ENCODE measurements at places on chromosomes 2 and 18.

DNA sequence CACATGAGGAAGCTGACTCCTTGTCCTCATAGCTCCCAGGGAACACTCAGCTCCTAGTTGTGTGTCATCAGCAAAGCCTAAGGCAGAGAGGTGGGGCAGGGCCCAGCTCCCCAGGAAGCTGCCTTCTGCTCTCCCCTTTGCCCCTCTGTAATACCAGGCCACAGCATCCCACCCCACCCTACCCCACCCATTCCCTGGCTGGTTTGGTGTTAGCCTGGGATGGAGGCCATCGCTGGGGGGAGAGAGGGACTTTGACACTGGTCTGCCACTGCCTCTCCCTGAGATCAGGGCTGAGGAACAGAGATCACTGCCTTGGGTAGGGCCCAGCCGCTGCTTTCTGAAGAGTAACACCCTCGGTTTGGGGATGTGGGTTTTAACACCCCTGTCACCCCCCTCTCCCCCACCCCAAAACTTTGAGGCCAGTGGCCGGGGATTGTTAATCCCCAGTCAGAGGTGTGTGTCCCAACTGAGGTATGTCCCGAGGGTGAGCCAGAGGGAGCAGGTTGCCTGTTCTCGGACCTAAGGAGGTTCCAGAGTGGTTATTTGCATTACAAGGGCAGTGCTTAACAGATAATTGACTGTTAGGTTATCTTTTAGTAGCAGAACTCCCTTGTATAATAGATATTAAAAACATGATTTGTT is 41.4 kb downstream of the TET3 start:
- no peak for DNase-seq

- DNase-seq: no peak
Observed at GRCh38 chr18:10015288-10015701, 101.5 kb downstream of the VAPA start.

- no peak for DNase-seq
Observed at GRCh38 chr2:33373986-33374385, 102.5 kb upstream of the RASGRP3 start.

- DNase-seq: no peak
Observed at GRCh38 chr2:161136696-161137324, 23.4 kb upstream of the TANK start.

Measured in activated CD4-positive, alpha-beta T cell treated with anti-CD3 and anti-CD28 coated beads, Interleukin-2, amount 50 U/mL, for 24 hours (primary cell).